ENCODE measurements at places on chromosomes 5 and 9.

GRCh38 chr5:17024686-17025180 is 88.6 kb upstream of the MYO10 start:
- no peak for DNase-seq

- no peak for DNase-seq
These were observed 629 bp downstream of the CCNH start for GRCh38 chr5:87411973-87412629.

DNA sequence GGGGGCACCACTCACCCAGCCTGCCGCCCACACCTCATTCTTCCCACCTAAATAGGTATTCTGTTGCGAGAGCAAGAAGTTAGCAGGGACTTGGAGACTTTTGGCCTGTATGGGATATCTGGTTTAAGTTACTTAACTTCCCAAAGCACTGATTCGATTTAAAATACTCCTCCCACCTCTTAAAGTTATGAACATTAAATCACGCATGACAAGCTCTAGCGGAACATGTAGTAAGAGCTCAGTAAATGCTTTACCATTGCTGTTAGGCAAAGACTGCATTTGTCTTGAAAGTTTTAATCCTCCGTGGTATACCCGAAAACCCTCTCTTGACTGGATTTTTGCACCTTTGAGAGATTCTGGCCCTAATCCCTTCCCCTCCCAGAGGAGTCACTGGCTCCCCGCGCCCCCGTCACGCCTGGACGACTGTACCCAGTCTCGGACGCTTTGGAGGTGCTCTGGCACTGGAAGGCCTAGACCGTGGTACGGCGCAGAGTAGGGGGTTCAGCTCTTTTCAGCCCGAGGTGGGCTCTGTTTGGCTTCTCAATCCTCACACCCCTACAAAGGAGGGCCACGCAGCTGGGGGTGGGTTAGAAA is 4.4 kb downstream of the GDNF start:
- DNase-seq, result no peak

GRCh38 chr5:87368601-87369000 is 44.1 kb downstream of the CCNH start:
- no peak for DNase-seq

DNA sequence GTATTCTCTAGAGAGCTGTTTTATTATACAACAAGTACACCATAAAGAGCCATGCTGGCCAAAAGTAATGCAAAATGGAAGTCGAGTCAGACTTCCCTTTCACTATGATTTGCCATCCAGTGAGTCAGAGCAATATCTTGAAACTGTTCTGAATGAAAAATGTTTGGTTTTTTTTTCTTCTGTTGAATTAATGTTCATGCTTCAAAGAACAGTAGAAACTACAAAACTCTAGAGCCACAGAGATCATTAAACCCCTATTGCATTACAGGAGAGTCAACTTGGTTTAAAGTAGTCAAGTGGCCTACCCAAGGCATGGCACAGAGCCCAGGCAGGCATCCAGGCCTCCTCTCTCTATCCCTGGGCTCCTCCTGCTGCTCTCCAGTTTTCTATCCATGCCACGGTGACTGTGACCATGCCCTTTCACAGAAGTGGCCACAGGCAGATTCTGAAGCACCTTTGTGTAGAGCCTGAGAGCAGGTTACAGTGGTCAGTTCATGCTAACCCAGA is 358.9 kb downstream of the DEPDC1B start:
- no peak for DNase-seq

All from GM12892 (cell line).